ENCODE measurements at places on chromosomes 16 and 17.

- no peak for DNase-seq
Measured at GRCh38 chr17:47013341-47013740, 34.3 kb upstream of the RPRML start.

- DNase-seq, result no peak
Measured at GRCh38 chr16:89791278-89791995, 25.0 kb downstream of the FANCA start.

DNA sequence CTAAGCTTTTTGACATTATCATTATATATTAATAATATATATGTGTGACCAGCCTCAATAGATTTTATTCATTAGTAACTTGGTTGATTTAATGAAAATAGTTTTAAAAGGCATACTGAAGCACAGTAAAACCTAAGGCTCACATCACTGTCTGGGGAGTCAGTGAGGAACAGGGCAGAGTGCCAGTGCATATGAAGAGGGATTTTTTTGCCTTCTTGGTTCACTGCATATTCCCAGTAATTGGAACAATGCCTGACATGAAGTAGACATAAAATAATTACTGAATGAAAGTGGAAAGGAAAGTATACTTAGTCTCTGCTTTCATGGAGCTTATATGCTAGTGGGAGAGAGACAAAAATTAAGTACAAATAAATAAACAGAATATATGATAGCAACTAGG is 81.1 kb downstream of the FTO start:
- no peak for DNase-seq

DNA sequence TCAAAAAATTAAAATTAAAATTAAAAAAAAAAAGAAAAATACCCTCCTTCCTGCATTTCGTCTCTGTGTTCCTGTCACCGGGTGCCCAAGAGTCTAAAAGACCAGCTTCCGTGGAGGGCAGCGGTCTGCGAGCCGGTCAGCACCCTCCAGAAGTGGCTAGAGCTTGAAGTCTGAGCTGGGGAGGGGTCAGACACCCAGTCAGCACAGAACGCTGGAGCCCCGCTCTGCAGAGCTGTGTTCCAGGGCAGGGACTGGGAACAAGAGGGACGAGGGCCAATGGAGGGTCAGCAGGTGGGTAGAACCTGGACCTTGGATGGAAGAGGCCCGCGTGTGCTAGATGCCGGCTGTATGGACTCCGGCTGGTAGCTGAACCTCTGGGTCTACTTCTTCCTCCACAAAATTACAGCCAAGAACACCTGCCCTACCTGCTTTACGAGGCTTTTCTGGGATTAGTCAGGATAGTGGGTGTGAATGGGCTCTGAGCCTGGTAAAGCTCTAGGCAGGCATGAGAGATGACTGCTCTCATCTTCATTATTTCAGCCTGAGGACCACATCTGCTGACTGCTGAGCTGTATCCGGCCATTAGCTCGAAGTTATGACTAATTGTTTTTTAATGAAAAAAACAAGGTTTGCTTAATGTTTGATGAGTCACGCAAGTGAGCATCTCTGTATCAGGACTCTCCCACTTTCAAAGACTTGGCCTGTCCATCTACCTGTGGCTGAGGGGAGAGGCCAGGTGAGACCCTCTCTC is 5.9 kb downstream of the TRPV1 start:
- no peak for DNase-seq

DNA sequence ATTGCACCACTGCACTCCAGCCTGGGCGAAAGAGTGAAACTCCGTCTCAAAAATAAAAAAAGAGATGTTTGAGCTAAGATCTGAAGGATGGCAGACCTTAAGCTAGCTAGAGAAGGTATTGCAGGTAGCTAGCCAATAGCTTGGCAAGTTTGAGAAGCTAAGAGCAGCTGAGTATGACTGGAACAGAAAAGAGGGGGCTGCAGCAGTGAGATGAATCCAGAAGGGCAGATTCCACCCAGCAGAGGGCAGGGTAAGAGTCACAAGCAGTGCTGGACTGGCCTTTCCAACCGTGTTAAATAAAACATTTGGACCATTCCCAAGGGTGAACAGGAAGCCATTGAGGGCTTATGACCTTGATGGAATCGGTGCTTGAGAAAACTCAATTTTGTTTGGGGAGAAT is 5.7 kb upstream of the PHAF1 start:
- peak; percentile 68 for DNase-seq

DNA sequence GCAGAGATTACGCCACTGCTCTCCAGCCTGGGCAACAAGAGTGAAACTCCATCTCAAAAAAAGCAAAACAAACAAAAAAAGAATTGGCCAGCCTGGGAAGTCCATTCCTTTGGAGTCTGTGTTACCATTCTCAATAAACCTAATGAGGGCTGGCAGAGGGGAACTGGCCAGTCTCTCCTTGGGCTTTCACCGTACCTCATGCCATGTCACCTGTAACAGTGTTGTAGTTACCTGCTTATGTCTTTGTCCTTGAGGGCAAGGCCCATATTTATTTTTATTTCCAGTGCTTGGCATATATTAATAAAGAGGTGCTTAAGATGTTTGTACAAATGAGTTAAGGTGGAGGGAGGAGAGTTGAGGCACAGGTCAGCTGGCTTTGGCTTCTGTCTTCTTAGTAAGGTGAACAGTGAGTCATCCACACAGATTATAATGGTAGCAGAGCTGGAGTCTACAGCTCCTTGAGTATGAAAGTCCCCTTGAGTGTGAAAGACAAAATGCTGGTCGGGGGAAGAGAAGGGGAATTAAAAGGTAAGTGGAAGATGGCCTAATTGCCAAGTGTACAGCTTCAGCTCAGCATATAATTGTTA is 8.4 kb downstream of the C1QBP start:
- DNase-seq, result no peak

- no peak for DNase-seq
Measured at GRCh38 chr17:61511480-61512182, 59.4 kb downstream of the TBX4 start.
